HepG2 (cell line): ENCODE measurements at places on chromosomes 5 and 9.

- no peak for DNase-seq
Observed at GRCh38 chr5:37859805-37860204, 20.0 kb upstream of the GDNF start.

DNA sequence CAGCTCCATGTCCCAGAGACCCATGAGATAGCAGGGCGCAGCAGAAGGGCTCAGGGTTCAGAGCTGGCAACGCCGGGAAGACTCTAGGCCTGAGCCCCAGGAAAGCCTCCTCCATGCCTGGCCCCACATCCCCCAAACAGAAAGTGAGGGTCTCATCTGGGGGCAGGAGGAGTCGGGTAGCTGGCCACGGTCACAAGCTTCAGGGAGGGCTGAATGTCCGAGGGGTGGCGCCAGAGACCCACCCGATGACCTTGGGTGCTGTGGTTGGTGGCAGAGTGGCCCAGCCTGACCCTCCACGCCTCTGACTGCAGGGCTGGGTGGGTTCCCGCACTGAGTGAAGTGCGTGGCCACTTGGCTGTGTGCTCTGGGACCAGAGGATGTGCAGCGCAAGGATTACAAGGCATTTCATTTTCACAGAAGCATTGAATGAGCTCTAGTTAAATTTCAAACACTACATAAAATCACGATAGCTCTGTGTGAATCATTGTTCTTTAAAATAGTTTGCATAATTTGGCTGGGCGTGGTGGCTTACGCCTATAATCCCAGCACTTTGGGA is 3.0 kb downstream of the C8G start:
- DNase-seq: peak; percentile 64

DNA sequence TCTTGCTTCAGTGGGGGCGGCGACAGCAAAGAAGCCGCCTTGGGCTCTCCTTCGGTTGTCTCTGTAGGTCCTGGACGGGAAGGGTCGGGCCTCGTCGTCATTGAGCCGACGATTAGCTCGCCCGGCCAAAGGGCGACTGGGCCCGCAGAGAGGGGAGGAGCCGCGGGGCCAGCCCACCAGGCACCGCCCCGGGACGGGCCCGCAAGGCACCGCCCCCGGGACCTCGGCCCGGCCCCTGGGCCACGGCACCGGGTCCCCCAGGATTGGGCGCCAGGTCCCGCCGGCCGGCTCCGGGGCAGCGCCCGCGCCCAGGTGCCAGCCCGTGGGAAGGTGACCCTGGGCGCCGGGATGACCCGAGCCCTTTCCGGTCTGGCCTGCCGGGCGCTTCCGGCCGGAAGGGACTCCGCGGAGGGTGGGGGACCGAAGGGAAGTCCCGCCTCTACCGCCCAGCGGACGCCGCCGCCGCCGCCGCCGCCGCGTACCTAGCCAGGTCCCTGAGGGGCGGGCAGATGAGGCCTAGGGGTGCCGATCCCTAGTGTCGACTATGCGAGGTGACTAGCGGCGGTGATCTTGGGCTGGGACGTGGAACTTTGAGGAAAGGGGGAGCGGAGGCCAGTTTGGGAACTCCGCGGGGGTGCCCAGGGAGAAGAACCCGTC is at the start of the genes GBA2 and RGP1:
Gene GBA2, minus strand, starts transcription at position 371 of the 657 bp plus-strand sequence. CDS start 524 bp downstream, outside the sequence.
Gene RGP1, plus strand, starts transcription at position 430 of the 657 bp plus-strand sequence. CDS start 469 bp downstream, outside the sequence.
- DNase-seq: peak; percentile 77

- peak; percentile 68 for DNase-seq
Observed at GRCh38 chr9:136525841-136526499, 19.9 kb downstream of the NOTCH1 start.

GRCh38 chr5:162139190-162139589 is 71.6 kb downstream of the GABRG2 start:
- no peak for DNase-seq

DNA sequence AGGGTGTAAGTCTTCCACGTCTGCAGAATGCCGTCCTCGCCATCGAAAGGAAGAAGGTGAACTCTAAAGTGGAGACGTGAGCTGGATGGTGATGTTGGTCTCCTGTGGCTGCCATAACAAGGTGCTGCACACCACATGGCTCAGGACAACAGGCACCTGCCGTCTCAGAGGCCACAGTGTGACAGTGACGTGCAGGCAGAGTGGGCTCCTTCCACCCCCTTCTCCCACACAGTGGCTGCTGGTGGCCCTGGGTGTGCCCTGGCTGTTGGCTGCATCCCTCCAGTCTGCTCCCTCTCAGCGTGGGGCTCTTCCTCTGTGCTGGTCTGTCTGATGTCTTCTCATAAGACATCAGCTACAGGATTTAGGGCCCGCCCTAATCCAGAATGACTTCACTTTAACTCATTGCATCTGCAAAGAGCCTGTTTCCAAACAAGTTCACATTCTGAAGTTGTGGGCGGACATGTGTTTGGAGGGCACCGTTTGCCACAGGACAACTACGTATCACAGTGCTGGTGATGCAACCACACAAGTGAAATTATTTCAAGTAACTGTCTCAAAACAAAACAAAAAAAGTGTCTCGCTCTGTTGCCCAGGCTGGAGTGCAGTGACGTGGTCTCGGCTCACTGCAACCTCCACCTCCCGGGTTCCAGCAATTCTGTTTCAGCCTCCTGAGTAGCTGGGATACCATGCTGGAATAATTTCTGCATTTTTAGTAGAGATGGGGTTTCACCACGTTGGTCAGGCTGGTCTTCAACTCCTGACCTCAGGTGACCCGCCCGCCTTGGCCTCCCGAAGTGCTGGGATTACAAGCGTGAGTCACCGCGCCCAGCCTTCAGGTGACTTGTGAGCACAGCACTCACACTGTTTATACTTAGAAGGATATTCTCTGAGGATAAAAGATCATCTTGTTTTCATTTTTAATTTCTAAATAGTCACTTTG is 31.2 kb upstream of the CLPTM1L start:
- DNase-seq: no peak

GRCh38 chr9:122141671-122142070 is 17.9 kb downstream of the NDUFA8 start:
- no peak for DNase-seq

DNA sequence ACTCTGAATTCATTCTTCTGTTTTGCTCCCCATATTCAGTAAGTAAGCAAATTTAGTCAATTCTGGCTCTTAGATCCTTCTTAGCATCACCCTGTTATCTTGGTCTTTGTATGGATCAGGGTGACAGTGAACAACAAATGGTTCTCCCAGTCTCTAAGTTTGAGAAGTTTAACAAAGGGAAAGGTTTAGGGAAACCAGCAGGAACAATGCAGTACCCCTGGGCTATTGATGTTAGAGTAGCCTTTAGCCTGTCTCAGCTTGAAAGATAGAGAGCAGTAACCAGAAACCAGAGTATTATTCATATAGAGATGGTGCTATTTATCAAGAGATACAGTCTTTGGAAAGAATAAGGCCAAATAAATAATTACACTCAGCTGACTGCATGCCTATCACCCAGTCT is 241.8 kb downstream of the CDH12 start:
- no peak for DNase-seq

DNA sequence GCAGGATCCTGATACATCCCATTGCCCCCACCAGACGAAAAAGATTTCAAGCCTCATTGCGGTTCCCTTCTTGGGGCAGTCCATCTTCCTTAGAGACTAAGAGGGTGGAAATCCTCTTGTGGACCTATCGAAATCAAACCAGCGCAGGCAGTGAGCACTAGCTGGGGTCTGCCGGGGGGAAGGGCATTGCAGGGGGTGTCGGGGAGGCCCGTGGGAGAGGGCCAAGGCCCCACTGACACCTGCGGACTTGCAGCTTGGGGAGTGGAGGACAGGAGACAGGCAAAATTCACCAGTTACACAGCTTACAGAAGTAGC is 522 bp downstream of the BTNL9 start:
- no peak for DNase-seq

DNA sequence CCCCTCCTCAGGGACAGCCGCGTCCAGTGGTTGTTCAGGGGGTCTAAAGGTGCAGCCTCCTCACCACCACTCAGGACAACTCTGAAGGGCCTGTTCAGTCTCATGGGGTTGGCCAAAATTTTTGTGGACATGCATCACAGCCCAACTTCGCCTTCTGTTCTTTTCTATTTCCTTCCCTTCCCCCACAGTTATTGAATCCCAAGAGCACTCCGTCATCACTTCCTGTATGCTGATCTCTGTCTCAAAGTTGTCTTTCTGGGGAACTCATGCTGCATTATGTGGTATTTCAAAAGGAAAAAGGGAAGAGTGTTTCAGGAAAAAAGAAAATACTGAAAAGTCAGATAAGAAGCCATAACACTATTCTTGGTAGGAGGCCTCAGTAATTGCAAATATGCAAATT is 355.4 kb downstream of the CAAP1 start:
- DNase-seq: no peak

- DNase-seq: no peak
Observed at GRCh38 chr9:89844075-89844474, 239.3 kb downstream of the GADD45G start.

DNA sequence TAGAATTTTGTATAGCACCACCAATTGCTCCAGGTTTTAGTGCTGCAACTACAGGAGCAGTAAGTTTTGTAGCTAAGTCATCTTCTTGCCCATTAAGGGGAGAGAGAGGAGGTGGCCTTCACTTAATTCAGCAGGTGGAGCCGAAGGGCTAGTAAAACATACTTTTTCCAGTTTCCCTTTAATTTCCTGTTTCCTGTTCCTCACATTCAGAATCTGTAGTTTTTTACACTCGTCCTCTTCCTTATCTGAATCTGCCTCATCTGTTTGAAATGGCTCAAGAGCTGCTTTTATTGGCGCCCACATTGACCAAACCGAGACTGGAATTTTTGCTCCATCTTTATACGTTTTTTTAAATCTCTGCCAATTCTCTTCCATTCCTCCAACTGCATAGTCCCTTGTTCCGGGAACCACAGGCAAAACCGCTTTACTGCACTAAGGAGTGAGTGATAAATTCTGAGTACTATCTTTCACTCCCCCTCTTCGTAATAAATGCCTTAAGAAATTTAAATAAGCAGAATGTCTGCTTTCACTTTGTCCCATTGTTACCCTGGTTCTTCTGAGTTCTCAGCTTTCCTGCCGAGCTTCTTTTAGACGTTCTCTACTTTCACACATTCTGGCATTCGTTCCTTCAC is 133.9 kb downstream of the DROSHA start:
- no peak for DNase-seq

DNA sequence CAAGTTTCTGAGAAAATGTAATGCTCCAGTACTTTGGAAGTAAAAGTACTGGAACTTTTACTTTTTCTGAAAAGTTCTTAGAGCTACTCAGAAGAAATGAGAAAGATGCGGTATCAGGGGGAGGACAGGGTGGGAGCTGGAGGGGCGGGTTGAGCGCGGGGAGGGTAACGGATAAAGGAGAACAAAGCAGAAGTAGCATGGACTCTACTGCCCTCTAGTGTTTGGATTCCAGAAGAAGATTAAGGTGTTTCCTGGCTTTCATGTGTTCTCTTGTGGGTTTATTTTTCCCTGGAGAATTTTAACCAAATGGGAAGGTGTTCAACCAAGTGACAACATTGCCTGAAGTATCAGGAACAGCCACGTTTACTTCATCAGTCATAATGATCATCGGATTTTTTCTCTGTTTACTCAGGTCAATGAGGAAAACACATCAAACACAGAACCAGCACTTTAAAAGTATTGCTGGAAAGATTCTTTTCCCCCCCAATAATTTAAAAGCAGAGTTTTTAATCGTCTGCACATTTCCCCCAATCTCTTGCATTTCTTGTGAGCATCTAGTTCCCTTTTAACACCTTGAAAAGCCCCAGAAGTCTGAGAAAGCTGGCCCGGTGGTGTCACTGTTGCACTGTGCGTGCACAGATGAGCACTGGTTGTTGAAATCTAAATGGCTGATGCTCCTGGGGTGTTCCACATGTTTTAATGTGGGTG is 190.6 kb downstream of the MPDZ start:
- peak; percentile 36 for DNase-seq

DNA sequence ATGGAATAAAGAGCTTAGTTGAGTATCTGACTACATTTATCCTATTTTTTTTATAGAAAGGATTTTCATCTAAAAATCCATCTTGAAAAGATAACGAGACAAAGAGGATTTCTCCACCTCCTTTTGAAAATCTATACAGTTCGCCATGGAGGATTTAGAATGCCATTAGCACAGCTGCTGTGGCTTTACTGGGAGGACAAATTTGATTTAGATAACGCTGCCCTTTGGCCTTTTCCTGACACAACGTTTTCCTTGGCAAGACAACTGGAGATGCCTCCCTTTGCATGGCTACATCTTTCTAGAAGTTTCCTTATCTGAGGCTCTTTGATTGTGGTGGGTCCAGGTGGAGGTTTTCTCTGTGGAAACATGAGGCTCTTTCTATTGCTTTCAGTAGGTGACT is 146.7 kb upstream of the KLF9 start:
- no peak for DNase-seq

DNA sequence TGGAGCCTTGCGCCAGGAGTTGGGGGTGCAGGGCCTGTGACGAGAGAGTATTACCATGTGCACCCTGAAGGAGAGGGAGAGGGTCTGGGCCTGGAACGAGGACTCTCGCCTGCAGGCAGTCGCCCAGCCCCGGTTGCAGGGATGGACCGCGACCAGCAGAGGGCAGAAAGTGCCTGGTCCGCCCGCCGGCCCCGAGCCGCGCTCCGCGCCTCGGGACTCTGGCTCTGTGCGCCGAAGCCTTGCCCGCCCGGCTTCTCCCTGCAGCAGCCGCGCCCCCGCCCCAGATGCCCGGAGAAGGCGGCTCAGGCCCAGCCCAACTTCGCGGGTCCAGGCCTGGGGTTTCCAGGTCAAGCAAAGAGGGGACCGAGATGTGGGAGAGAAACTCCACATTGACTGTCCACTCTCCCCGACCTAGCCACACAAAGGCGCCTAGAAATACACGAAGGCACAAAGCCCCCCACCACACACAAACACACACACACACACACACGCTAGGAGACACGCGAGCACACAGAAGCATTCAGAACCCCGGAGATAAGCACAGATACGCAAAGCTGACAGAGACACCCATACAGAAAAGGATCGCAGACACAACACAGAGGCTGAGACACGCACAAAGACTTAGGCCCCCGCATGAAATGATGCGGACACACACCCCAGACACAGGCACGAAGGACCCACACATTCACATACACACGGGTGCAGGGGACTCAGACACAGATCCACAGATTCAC is 2.0 kb upstream of the LMX1B start:
- peak; percentile 36 for DNase-seq

DNA sequence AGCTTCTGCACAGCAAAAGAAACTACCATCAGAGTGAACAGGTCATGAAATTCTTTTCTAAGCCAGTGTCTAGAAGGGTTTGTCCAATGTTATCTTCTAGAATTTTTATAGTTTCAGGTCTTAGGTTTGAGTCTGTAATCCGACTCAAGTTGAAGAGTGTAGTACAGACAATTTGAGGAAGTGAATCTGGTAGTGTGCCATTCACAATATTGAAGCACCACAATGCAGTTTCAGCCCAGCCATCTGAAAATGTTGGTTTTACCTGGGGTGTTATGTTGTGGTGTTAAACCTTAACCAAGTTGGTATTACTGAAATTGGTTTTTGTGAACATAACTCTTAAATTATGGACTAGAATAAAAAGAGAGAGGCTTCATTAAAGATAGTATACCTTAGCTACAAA is 77.2 kb downstream of the ADAMTS16 start:
- DNase-seq: no peak

GRCh38 chr9:101478444-101478843 is 42.9 kb upstream of the ALDOB start:
- DNase-seq: no peak

GRCh38 chr9:117453737-117454136 is 38.9 kb upstream of the ASTN2 start:
- no peak for DNase-seq
